ENCODE measurements at places on chromosomes 3 and 15. TPM values are rescaled to one million over a fixed set of nuclear protein-coding genes. Genes with fewer than 3 reads are reported as not detected.

DNA sequence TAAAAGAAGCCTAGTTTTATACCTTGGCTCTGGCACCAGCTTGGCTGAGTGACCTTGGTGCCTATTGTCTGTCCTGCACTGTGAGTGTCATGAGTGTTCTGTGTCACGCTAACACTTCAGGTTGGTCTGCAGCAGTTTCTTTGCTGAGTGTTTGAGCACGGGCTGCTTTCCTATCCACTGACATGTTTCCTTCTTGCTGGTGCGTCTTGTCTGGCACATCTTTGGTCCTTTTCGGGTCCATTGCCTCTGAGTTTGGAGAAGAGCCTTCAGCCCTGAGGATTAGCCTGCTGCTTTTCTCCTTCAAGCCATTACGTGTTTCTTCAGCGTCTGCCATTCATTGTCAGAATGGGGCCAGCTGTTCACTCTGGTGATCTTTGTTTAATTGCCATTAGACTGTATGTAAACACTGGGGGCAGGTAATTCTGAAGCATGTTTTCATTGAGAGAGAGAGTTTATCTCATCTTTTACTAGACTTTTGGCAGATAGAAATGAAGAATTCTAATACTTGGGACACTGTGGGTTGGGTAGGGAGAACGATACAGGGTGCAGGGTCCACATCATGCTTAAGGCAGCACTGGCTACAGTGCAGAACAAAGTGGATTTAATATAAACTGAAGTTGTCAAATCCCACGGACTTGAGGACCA, 55.5 kb downstream of the LRRC28 start:
- DNase-seq: no peak

- DNase-seq: no peak
These were observed 69.9 kb downstream of the FILIP1L start for GRCh38 chr3:100044369-100044768.

- no peak for DNase-seq
These were observed 30.7 kb upstream of the DUSP7 start for GRCh38 chr3:52086976-52087663.

DNA sequence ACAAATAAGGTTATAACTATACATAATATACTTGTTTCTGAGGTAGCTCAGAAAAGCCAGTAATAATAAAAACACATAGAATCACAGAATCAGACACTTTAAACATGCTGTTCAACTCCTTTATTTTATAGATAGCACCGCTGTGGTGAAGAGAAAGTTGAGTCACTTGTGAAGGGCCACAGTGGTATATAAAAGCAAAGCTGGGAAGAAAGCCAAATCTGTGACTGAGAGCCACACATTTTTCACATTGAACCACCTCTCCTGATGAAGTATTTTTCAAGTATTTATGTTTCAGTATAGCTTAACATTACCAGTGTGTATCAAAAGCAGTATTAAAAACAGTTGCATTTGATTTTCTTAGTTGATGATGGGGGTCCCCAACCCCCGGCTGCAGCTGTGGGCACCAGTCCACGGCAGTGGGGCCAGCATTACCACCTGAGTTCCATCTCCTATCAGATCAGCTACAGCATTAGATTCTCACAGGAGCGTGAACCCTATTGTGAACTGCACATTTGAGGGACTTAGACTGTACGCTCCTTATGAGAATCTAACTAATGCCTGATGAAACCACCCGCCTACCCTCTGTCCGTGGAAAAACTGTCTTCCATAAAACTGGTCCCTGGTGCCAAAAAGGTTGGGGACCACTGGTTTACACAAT, 46.2 kb downstream of the TBL1XR1 start:
- DNase-seq: no peak

DNA sequence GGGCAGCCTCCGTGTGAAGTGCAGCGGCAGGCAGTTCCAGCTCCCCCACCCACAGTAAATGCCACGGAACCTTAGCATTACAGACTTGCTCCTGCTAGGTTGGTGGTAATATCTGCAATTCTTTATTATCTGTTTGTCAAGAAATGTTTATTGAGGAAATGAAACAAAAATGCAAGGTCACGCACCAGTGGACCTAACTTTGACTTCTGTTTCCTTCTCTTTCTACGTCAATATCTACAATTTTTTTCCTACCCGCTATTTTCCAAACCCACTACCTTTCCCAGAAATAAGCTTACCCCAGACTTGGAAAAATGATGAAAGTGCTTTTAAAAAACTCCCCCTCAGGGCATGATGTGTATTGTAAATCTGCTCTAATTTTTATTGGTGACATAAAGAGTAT, 18.9 kb downstream of the ILDR1 start:
- no peak for DNase-seq

DNA sequence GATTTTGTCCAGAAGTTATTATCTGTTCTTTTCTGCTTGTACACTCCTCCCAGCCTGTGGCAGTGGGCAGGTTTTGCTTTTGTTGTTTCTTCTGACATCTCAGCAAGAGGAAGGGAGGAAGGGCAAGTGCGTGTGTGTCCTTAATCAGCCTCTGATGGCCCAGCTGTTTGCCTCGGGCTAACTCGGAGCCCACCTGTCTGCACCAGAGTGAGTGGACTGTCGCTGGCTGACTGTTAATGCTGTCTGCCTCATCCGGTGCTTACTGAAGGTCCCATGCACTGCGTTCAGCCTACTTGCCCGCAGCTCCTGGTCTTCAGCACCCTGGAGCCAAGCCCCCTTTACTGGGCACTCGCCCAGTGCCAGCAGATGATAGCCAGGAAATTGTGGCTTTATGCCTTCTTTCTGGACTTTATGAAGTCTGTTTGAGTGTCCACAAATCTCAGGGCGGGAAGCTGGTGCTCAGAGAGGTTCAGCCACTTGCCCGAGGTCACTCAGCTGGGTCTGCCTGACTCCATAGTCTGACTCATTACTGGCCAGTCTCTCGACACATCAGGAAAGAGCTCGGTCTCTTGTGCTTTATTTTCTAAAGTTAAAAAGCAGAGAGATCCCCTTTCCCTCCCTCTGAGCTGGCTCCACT, 89.5 kb downstream of the CHRNA7 start:
- no peak for DNase-seq

GRCh38 chr3:166663194-166663593, 716.9 kb downstream of the ZBBX start:
- no peak for DNase-seq

DNA sequence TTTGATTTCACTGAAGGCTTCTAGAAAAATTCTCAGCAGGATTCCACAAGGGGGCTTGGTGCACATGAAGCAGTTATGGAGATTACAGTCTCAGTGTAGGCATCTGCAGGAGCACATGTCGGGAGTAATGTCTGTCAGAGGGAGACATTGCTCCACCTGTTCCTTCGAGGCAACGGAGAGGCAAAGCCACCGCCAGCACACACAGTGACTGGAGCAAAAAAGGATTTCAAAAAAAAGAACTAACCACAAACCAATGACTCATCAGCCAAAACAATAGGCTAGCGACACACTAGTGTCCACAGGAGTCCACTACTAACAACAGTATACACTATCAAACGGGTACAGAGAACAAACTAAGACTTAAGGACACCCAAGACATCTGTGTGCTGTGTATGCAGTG, 68.9 kb downstream of the NPTN start:
- no peak for DNase-seq

- DNase-seq: no peak
These were observed 20.7 kb upstream of the DOCK3 start for GRCh38 chr3:50653937-50654595.

- DNase-seq: no peak
These were observed 20.9 kb upstream of the VILL start for GRCh38 chr3:37969596-37970100.

- no peak for DNase-seq
These were observed 17.0 kb upstream of the SENP7 start for GRCh38 chr3:101529816-101530685.

GRCh38 chr3:94137377-94137776, 74.5 kb downstream of the NSUN3 start:
- no peak for DNase-seq

DNA sequence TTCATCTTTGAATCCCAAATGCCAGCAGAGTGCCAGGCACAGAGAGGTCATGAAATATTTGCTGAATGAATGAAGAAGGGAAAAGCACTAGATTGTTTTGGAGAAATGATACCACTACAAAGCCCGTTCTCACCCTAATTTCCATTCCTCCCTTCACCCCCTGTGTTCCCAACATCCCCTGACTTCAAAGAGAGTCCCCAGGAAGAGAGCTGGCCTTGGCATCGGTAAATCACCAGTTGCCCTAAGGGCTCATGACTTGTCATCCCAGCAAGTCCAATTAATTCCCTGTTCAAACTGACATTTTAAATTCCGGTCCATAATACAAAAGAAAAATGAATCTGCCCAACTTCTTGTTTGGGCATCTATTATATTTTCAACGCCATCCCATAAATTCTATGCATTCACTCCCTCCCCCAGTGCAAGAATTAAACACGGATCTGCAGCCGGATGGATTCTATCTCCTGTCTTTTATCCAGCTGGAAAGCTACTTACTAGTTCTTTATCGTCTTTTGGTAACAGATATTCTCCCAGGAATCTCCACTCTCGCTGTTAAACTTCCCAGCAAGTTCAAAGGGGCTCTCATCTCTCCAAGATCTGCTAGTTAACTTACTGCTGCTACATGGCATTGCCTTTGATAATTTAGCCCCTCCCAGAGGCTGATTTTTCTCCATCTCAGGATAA, 63.9 kb upstream of the TSC22D2 start:
- DNase-seq: no peak

The HEMK1 gene
- 12.4 TPM for polyA plus RNA-seq

DNA sequence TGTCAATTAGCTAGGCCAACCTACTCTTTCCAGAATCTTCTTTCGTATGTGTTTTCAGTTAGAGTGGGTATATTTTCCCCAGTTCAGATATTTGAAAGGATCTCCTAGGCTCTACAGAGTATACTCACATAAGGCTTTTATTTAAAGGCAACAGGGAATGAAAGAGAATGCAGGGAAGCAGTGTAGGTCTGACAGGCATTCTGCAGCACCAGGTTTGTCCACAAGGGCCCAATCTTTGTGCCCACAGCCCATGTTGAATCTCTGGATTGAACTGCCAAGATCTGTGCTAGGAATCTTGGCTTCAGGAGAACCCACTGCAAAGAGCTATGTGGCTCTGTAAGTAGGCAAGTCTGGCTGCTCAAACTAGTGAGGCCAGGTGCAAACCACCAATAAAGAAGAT, 24.2 kb upstream of the GALNT15 start:
- no peak for DNase-seq

DNA sequence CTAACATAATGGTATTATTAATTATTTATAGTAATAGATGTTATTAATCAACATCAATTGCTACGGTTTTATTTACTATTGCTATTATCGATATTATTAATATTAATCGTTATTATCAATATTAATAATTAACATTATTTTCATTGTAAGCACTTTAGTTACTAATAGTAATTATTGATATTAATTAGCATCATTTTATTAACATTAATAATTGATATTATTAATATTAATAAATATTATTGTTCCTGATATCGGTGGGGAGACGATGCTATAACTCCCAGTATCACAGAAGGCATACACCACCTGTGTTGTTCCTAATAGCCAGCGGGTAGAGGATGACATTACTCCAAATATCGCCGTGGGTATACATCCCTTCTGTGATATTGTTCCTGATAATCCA, 335.5 kb downstream of the MEX3B start:
- DNase-seq: no peak

DNA sequence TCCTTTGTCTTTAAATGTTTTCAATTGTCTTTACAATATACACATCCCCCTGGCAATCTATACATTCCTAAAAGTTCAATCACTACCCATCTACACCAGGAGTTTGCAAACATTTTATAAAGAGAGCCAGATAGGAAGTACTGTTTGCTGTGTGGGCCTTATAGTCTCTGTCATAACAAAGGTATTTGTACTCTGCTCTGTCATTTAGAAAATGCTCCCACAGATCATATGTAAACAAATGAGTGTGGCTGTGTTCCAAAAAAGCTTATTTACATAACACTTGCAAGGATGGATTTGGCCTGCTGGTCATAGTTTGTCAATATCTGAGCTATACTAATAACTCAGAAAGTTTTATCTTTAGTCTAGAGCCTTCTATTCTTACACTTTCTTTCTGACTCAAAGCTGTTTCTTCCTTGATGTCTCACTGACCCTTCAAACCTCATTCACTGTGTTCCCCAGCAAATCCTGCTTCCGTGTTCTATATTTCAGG, 511.9 kb downstream of the GBE1 start:
- no peak for DNase-seq

All from forelimb muscle (tissue), 1 donor.